ENCODE measurements at places on chromosomes 12 and 14.

DNA sequence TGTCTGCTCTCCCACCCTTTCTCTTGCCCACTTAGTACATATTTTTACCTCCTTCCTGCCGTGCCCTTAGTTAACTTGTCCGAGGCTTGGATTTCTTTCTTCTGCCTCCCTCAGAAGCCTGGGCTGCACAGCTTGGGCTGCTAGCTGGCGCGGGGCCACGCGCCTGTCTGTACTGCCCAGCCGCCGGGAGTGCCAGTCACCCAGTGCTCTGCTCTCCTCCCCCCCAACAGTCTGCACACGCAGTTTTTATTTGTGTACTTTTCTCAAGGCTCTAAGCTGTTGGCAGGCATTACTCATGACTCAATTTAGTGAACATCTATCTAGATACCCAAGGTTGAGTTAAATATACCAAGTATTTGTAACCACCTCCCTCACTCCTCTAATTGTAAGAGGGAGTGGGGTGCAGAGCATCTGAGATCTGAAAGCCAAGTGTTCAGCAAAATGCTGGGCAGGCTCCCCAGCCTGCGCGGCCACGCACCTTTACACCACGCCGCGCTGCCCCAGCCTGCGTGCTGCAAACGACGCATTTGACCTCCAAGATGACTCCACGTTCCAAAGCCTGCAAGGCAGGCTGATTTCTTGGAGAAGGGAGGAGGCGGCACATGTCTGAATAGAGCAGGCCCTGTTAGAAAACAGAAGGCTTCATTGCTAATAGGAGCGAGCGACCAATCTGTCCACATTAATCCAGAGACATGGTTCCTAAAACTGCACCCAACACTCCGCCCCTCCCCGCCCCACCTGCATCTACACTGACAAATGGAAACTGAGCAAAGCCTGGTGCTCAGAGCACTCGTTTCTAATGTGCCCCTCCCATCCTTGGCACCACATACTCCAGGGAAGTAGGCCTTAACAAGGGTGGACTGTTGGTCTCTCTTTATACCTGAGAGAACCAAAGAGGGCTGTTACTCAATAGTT is 18.2 kb upstream of the CACNA2D4 start:
- DNase-seq: no peak

- DNase-seq: peak; percentile 35
Observed at GRCh38 chr14:63840981-63841380, 11.8 kb upstream of the SYNE2 start.

DNA sequence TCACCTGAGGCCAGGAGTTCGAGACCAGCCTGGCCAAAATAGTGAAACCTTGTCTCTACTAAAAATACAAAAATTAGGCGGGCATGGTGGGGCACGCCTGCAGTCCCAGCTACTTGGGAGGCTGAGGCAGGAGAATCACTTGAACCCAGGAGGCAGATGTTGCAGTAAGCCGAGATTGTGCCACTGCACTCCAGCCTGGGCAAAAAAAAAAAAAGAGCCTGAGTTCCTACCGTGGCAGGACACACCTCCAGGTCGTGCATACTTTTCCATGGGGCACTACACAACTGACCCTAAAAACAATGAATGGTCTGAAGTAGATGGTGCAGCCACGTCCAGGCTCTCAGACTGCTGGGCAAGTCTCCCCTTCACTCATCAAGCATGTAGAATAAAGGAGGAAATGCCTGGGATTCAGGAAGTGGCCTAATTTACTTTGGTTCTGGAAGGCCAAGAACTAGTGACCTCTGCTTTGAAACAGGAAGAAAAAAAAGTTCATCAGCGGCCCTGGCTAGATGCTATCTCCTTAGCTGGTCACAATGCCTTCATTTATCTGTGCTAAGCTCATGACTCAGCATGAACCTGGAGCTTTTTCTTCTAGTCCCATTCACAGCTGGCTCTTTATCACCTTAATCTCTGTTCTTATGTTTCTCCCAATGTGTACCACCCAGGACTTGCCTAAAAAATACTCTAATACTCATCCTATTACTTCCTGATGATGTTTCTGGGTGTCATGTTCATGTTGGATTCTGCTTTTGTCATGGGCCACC is 55.8 kb upstream of the OR6J1 start:
- DNase-seq: no peak

GRCh38 chr12:6206327-6206726 is 6.1 kb downstream of the CD9 start:
- DNase-seq: no peak

- DNase-seq: no peak
Observed at GRCh38 chr12:119412811-119413794, 78.6 kb downstream of the CCDC60 start.

GRCh38 chr14:73823339-73823885 is 28.2 kb upstream of the PTGR2 start:
- no peak for DNase-seq

Data from stimulated activated CD8-positive, alpha-beta memory T cell treated with anti-CD3 and anti-CD28 coated beads, Interleukin-4, amount 100 ng/mL, for 24 hours (primary cell).